ENCODE measurements at places on chromosomes 2 and 18. TPM values are rescaled to one million over a fixed set of nuclear protein-coding genes. Genes with fewer than 3 reads are reported as not detected.

RFX8 gene
- 0.40 TPM for polyA plus RNA-seq

PSMA8 gene
- not detected for polyA plus RNA-seq

RBMS1 gene
- polyA plus RNA-seq, result 8.0 TPM

DNA sequence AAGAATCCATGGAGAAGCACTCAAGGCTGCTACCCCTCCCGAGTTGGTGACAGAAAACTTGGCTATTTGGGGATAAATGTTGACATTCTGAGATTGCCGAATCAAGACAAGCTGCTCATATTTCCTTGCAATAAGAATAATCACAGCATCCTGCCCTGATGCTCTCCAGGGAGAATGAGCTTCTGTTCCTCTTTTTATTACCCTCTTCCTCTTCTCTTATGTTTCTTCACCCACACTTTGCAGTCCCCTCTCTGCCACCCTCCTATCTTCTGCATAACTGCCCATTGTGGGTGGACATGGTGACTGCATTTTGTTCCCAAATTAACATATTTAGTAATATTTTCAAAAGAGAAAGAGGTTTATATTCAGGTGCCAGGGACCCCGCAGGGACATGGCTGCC lies 11.9 kb upstream of the MSGN1 start:
- DNase-seq, result no peak

DNA sequence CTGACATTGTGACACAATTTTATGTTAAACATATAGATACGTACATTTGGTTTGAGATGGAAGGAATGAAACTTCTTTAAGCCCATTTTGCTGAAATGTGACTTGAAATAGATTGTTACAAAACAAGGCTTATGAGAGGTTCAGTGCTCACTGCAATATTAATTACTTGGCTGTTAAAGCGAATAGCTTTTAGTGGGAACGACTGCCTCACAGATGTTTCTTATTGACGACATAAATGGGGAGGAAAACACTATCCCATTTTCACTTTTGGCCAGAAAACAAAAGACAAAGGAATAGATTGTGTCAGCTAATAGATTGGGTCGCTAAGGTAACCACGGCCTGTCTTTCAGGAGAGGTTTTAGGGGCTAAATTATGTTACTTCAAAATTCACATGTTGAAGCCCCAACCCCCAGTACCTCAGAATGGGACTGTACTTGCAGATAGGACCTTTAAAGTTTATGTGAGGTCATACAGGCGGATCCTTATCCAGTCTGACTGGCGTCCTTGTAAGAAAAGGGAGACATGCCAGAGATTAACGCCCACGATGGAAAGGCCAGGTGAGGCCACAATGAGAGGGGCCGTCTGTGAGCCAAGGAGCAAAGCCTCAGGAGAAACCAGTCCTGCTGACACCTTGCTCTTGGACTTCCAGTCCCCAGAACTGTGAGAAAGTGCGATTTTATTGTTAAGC lies 10.8 kb downstream of the INPP1 start:
- no peak for DNase-seq

DNA sequence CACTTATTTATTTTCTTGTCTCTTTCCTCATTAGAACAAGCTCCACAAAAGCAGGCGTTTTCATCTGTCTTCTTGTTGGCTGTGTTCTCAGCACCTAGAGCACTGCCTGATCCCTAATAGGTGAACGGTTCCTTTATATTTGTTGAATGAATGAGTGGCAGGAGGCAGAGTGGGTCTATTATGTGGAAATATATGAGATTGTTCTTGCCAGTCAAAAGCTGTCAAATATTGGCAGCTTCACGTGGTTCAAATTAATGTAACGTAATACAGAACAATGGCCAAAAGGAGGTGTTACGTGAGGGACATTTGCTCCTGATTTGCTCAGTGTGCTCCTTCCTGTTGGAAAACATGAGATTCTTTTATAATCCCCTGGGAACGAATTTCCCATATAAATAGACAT lies 8.5 kb upstream of the ARHGAP25 start:
- no peak for DNase-seq

DNA sequence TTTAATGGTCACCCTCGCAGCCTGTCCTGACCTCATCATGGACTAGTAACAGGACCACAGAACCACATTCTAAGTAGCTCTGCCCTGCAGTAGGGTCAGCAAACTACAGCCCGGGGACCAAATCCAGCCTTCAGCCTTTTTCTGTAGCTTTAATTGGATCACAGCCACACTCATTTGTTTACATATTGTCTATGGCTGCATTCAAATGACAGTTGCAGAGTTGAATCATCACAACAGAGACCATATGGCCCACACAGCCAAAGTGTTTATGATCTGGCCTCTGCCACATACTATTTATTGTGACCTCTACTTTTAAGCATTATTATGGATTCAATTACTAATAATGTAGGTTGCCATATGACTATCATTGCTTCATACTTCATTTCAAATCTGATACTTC lies 47.7 kb downstream of the MAP3K19 start:
- no peak for DNase-seq

GRCh38 chr2:2108756-2109155 lies 222.3 kb downstream of the MYT1L start:
- no peak for DNase-seq

DNA sequence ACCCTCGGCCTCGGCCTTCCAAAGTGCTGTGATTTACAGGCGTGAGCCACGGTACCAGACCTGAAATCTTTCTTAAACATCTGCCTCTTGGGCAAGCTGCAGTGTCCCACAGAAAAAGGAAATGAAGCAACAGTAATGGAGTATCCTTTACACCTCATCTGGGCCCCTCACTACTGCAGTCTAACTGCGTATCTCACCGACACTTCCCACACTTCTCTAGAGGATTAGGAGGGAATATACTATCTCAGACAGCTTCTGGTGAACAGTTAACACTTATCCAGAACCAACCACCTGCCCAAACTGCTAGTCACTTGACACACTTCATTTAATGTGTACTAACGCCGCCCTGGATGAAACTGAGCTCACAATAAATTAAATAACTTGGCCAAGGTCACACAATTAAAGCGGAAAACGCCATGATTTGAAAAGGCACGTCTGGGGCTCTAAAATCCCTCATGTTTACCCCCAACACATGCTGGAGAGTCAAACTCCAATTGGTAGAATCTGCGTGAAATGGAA lies 993 bp downstream of the COX7A2L start:
- DNase-seq, result no peak
